ENCODE measurements at places on chromosomes 2 and 18.

- no peak for DNase-seq
Measured at GRCh38 chr2:154291511-154291910, 407.0 kb upstream of the KCNJ3 start.

- no peak for DNase-seq
Measured at GRCh38 chr18:57077005-57077765, 69.7 kb upstream of the BOD1L2 start.

GRCh38 chr2:238158018-238158508, 707 bp upstream of the ERFE start:
- no peak for DNase-seq

DNA sequence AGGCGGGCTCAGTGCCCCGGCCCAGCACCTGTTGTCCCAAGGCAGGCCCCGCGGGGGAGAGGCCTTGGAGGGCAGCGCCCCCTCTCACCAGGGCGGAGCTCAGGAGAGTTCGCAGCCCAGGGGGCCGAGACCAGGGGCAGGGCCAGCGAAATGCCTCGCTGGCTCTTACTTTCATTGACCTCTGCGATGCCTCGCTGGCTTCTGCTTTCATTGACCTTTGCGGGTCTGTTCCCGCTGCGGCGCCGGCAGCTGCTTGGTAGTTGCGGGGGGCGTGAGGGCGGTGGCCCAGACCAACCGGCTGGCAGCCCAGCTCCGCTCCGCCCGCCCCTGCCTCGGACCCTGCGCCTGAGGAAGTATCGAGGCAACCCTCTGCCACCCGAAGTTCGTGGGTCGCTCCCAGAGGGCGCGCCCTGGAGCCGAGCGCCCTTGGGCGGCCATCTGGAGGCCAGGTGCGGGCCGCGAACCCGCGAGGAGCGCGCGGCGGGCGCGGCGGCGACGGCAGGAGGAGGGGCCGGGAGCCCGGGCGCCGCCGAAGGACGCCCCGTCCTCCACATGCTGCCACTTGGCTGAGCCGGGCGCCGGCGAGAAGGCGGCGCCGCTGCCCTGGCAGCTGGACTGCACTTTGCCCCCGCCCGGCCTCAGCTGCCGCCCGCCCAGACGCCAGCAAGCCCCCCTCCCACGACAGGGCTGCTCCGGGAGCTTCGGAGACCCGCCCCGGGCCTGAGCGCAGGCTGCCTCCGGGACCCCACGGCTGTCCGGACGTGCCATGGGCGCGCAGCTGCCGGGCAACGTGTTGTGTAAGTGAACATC, 118.0 kb upstream of the MSTN start:
- no peak for DNase-seq

GRCh38 chr2:45330108-45330507, 281.0 kb downstream of the SRBD1 start:
- no peak for DNase-seq

DNA sequence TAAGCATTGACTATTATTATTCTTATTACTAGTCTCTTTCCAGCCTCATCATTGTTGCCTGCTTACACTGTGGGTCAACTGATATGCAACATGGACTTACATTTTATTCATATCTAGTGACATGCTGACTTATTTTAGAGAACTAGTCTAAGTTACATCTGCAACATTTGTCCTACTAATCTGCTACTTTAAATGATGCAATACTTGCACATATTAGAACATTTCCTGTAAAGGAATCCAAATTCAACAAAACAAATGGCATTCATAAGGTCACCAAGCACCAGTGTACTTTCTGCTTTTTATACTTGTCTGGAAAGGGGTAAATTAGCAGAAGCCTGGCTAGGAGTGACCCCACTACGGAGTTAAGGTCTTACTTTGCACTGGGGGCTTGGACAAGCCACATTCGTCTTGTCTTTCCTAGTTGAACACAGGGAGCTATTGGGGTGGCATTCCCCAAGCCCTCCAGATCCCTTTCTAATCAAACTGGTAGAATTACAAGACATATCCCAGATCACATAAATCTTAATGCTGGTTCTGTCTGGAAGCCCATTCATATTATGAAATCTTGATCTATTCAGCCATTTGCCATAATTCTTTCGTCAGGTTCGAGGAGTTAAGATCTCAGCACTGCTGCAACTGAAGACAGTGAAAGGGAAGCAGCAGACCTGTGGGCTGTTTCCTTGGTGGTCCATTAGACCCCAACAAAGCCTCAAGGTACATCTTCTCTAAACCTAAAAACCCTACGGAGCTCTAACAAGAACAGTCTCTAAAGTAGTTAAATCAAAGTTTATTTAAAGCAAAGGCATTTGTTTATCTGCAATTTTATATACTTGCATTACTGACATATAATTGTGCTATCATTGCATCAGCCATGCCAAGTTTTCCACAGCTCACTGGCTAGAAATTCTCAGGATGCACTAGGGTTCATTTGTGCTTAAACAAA, 49.9 kb upstream of the RTN4 start:
- DNase-seq: no peak

GRCh38 chr2:9030190-9030589, 26.7 kb upstream of the MBOAT2 start:
- no peak for DNase-seq

- DNase-seq: no peak
Measured at GRCh38 chr2:205656941-205657340, 25.4 kb upstream of the NRP2 start.

DNA sequence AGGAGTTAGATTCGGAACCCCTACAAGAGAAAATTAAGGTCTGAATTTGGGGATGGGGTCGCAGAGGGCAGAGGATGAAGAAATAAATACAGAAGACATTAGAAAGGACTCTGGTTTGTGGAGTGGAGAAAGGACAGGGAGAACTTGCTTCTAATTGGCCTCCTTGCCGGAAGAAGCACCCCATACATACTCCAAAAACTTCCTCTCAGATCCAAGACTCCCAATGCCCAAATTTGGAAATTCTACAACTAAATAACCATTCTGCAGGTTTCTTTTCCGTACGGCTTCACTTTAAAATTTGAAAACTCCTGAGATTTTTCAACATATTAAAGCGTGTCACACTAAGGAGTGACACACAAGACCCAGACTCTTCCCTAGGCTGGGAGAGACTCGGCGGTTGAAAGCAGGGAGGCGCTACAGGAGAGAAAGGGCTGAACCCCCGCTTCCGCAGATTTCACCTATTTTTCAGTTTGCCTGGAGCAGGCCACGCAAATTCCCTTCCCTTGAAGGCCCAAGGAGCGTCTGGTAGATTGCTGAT, 478 bp downstream of the CLHC1 start:
- no peak for DNase-seq

DNA sequence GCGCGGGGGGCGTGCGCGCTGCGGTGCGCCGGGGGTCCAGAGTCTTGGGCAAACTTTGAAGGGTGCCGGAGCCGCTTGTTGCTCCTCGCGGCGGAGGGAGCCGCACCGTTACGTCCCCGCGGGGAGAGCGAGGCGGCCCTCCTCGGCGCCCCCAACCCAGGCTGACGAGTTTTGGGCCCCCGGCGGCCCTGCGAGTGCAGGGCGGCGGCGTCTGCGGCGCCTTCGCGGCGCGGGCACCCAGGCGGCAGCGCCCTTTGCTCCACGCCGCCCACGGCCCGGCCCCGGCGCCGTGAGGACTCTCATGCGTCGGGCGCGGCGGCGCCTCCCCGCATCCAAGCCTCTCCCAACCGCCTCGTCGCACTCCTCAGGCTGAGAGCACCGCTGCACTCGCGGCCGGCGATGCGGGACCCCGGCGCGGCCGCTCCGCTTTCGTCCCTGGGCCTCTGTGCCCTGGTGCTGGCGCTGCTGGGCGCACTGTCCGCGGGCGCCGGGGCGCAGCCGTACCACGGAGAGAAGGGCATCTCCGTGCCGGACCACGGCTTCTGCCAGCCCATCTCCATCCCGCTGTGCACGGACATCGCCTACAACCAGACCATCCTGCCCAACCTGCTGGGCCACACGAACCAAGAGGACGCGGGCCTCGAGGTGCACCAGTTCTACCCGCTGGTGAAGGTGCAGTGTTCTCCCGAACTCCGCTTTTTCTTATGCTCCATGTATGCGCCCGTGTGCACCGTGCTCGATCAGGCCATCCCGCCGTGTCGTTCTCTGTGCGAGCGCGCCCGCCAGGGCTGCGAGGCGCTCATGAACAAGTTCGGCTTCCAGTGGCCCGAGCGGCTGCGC, 814 bp downstream of the FZD7 start:
- no peak for DNase-seq

DNA sequence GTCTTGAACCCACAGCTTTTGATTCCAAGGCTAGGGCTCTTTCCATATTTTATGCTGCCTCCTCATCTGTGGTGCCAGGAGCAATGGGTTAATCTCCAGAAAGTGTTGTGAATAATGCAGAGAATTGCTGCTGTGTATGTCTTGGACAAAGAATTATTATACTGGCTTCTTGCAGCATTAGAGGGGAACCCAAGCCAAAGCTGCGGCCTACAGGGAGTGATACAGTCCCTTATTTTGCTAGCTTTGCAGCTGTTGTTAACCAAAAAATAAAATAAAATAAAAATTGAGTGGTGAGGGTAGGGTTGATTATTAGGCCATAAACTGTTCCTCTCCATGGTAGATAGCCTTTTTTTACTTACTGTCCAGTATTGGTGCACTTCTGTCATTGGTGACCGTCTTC, 16.7 kb downstream of the WIPF1 start:
- DNase-seq: no peak

GRCh38 chr2:191341436-191341835, 96.2 kb downstream of the MYO1B start:
- no peak for DNase-seq

GRCh38 chr2:15243762-15244161, 317.4 kb downstream of the NBAS start:
- no peak for DNase-seq

DNA sequence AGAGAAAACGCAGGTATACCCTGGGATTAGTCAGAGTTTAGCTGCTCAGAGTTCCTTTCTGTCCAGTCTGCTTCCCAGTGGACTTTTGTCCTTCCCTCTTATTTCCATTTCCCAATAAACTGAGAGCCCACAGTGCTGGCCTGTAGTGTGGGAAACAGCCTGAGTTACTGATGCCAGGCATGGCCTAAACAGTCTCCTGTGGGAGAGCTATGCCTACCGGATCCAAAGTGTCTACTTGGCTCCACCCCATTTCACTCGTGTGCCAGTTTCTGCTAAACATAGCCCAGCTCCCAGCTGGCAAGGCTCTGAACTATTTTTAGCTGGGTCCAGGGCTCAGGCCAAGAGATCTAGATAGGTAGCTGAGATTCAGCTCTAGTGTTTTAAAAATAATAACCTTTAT, 15.6 kb upstream of the PPP1CB start:
- DNase-seq: no peak

GRCh38 chr18:73409242-73409641, 541.5 kb upstream of the NETO1 start:
- DNase-seq: no peak

- DNase-seq: no peak
Measured at GRCh38 chr18:63098018-63098981, 221.3 kb downstream of the BCL2 start.

DNA sequence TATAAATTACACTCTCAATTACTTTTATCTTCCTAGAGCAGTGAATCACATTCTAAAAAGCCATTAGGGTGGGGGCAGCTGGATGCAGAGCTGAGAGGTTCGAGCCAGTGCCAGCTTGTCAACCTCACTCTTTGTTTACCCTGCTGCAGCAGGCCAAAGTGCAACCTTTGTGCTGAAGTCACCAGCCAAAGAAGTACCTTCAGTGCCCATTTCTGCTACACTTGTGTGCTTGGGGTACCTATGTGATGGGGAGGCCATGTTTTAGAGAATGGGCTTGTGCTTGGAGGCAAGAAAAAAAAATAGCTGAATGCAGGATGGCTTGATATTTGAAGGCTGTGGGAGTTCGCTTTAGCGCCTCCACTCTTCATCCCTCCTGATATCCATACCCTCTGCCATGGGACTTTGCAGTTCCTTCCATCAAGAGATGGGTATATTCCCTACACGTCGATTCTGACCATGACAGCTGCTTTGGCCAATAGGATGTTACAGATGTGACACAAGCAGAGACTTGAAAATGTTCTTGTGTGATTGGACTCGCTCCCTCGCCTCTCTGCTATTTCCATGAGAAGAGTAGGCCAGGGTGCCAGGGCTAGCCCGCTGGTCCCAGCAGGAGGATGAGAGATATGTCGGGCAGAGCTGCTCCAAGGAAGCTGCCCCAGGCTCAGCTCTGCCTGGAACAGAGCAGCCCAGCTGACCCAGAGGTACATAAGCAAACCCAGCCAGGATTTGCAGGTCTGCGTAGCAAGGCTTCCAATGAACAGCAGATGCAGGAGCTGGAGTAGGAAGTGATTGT, 12.7 kb upstream of the FZD5 start:
- no peak for DNase-seq

DNA sequence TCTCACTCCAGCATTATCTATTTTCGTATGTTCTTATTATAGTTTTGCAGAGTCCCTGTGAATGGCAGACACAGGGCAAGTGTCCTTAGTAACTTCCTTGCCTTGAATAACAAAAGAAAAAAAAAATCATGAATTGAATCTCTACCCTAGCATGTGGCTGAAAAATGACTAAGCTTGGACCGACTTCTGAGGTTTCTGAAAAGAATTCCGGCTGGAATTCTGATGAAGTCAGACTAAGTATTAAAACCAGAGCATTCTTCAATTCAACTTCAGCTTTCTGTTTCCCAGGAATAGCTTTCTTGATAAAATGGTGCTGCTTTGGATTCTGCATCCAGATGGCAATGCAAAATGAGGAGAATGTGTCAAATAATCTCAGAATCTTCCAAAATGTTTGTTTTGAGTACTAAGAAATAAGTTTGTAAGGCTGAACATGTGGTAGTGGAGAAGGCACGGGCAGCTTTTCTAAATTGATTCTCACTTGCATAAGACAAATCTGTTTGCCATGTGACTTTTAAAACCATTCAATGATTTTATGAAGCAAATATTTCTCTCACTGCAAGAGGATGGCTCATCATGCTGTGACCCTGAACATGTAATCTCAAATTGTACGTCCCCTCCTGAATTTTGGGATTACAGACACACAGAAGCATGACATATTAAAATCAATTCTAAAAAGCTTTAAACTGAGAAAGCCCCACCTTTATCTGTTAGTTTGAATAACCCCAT, 1462.8 kb upstream of the LRRTM1 start:
- DNase-seq: no peak

- no peak for DNase-seq
Measured at GRCh38 chr2:3222636-3223035, 155.0 kb downstream of the EIPR1 start.

GRCh38 chr18:44323125-44323524, 357.6 kb upstream of the SETBP1 start:
- DNase-seq: no peak
